NCI-H1417 (cell line): ENCODE measurements at places on chromosomes 4 and X.

- no peak for DNase-seq
Observed at GRCh38 chr4:159158985-159159384, 56.1 kb downstream of the RAPGEF2 start.

GRCh38 chrX:16772460-16772859 lies 13.8 kb upstream of the TXLNG start:
- no peak for DNase-seq

DNA sequence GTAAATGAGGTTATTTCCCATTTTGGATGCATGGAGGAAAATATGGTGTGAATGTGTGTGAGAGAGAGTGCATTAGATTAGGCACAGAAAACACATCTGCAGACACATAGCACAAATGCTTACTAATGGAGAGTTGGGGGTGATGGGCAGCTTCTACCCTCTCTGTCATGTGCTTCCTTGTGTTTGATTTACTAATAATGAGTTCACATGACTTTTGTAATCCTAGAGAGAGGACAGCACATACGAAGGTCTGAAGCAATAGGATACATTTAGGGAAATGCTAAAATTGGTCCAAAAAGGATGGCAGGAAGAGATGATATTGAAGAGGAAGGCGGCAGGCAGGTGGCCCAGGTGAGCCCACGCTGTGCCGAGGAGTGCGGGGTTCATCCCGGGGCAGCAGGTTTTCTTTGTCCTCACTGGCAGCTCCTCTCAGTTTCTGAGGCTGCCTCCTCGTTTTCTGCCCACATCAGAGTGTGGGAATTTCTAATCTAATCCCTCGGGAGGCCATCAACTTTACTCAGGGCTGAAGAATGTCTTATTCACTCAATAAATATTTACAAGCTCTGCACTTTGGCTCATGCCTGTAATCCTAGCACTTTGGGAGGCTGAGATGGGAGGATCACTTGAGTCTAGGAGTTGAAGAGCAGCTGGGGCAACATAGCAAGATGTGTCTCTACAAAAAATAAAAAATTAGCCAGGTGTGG lies 15.9 kb upstream of the MAP9 start:
- no peak for DNase-seq

- no peak for DNase-seq
Observed at GRCh38 chr4:76958891-76959290, 9.3 kb downstream of the SEPTIN11 start.

DNA sequence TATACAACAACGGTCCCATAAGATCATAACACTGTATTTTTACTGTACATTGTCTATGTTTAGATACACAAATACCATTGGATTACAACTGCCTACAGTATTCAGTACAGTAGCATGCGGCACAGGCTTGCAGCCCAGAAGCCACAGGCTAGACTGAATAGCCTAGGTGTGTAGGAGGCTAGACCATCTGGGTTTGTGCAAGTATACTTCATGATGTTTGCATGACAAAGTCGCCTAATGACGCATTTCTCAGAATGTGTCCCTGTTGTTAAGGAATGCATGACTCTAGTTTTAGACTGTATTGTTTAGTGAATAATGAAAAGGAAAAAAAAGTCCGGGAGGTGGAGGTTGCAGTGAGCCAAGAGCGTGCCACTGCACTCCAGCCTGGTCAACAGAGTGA lies 56.5 kb upstream of the C4orf50 start:
- DNase-seq, result no peak

- no peak for DNase-seq
Observed at GRCh38 chrX:119736206-119736764, 22.1 kb upstream of the SOWAHD start.

DNA sequence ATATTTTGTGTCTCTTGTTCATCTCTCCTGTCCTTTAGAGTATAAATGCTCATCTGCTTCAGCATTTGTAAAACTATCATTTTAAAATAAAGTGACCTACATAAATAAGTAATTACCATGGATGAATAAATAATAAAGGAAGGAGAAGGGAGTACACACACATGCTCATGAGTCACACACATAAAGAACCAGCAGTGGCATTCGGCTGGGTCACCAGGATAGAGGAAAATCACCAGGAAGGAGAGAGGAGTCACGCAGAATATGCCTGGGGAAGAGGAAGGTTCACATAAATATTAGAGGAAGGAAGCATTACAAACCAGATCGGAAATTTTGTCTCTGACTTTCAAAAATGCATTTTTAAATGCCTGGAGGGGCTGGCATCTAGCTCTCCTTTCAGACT lies 38.5 kb upstream of the MED14 start:
- DNase-seq, result no peak

- peak; percentile 11 for DNase-seq
Observed at GRCh38 chr4:146959692-146960091, 14.0 kb upstream of the TTC29 start.

DNA sequence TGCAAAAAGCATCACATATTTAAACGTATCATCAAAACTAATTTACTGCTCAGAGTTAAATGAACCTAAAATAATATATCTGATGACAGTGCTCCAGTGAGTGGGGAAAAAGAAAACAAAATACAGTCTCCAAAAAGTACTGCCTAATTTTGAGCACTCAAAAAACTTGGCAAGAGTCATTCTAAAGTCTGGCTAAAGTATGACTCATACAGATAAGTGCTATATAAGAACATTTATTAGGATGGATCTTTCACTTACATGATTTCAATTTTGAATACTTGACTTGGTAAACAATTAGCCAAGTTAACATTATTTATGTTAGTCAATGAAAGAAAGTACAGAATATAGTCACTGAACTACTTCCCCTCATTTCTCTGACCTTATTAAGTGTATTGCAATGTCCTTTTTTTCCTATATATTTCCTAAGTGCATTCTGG lies 27.2 kb downstream of the FBXO8 start:
- no peak for DNase-seq

DNA sequence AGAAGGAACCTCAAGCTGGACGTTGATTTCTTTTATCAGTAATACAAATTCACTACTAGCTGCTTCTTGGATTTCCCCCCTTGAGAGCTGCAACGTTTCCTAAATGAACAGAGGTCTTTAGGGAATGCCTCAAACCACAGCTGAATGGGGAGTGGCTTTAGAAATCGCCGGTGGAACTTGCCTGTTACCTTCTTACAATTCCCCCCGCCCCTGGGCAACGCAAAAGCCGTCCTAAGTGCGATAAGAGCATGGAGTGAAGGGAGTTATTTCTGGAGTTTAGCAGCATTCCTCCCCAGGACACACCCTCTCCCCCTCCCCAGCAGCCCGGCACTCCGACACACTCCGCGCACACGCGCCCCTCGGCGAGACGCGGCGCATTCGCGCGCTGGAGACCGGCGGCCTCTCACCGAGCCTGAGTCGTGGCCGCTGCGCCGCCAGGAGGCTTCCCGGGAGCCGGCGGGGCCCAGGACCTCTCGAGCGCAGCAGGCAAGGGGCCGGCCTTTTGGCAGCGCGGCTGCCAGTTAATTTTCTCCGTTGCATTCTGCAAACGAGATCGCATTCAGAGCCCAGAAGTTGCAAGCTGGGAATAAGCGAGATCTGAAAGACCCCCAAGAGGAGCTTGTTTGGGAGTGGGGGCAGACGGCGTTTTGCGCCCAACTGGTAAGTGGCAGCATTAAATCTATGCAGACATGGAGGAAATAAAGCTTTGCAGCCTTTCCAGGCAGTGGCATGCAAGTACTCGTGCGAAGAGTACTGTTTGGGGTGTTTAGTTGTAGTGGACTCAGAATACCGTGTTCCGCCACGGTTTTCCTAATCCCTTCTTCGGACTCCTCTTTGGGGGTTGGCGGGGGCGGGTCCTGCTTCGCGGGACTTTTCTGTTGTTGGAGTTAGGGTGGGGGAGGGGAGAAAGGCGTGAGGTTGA lies 134.7 kb downstream of the PALLD start:
- DNase-seq, result peak; percentile 77

DNA sequence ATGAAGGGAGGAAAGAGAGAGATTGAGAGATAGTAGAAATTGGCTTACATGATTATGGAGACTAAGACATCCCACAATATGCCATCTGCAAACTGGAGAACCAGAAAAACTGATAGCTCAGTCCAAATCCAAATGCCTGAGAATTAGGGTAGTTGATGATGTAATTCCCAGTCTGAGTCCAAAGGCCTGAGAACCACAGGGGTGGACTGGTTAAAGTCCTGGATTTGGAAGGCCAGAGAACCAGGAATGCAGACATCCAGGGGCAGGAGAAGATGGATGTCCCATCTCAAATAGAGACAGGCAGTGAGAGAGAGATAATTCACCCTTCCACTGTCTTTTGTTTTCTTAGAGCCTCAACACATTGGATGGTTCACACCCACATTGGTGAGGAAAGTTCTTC lies 345.7 kb upstream of the SPANXN4 start:
- no peak for DNase-seq

GRCh38 chr4:5650040-5650439 lies 58.3 kb downstream of the EVC2 start:
- no peak for DNase-seq

DNA sequence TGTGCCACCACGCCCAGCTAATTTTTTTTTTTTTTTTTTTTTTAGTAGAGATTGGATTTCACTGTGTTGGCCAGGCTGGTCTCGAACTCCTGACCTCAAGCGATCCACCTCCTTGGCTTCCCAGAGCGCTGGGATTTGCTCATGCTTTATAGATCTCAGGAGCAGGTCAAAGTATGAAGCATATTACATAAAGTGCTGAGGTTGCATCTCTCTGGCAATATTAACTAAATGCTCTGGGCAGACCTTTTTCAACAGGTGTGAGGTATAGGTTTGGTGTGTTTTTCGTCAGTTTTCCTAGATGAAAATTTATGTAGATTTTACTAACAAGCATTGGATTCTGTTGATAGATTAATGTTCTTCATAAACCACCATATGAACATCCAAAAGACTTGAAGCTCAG lies 19.3 kb upstream of the GCNA start:
- DNase-seq, result no peak

GRCh38 chrX:32525234-32525633 lies 686.1 kb downstream of the DMD start:
- no peak for DNase-seq

DNA sequence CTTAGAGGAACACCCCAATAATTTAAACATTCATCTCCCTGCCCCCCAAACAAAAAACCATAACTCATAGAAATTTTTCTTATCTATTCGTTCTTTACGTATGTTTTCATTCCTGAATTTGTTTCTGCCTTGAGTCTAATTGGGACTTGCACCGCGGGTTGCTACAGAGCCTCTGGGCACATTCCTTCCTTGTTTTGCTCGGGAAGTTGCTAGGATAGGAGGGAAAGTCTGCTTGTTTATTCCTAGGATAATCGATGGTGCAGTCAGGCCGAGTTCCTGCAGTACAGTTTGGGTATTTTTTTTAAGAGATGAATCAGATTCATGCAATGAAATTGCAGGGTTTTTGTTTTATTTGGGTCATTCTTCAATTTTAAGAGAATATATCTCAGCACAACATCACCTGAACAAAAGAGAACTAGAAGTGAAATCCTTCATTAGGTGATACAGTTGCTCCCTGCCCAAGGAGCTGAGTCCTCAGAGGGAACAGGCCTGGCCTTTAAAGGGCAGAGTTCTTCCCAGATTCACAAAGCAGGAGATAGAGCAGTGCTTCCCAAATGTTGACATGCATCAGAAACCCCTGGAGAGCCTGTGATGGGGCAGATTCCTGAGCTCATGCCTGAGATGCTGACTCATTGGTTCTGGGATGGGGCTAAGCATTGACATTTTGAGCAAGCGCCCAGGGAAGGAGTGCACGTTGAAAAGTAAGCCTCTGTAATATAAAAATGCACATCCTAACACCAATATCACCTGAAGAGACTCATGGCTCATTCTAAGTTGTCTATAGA lies 114.9 kb upstream of the FAM9B start:
- no peak for DNase-seq

- no peak for DNase-seq
Observed at GRCh38 chrX:16851421-16851820, 18.7 kb downstream of the RBBP7 start.

DNA sequence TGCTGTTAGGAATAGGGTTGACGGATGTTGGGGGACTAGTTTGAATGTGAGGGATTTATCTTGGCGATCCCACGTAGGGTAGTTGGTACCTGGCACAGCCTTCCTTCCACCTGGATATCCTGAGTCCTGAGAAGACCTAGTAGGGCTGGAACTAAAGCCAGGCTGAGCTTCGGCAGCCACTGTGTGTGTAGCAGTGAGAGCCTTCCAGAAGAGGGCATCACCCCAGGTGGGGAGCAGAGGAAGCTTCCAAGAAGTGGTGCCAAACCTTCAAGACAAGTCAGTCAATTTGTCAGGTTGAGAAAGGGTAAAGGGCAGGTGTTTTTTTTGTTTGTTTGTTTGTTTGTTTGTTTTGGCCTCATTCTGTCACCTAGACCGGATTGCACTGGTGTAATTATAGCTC lies 1.2 kb upstream of the FGFBP2 start:
- DNase-seq, result no peak

- no peak for DNase-seq
Observed at GRCh38 chr4:187436251-187436650, 559.3 kb upstream of the ZFP42 start.

DNA sequence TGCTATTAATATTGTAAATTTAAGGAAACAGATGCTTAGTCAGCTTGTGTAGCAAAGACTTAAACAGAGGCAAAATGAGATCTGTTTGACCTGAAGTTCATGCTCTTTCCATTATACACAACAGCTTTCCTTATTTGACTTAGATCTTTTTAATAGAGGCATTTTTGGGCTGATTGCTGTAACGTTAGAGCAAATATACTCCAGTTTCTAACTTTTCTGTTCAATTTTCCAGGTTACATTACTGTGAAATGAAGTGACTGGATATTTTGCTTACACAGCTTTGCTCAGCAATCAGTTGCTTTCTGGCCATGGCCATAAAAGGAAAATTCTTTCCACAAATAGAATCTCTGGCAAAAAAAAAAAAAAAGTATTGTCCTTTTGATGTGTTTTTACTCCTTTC lies 146.2 kb downstream of the PCDH7 start:
- no peak for DNase-seq

GRCh38 chrX:64439551-64439950 lies 44.3 kb upstream of the MTMR8 start:
- no peak for DNase-seq

- no peak for DNase-seq
Observed at GRCh38 chr4:149630064-149630463, 185.6 kb downstream of the IQCM start.

DNA sequence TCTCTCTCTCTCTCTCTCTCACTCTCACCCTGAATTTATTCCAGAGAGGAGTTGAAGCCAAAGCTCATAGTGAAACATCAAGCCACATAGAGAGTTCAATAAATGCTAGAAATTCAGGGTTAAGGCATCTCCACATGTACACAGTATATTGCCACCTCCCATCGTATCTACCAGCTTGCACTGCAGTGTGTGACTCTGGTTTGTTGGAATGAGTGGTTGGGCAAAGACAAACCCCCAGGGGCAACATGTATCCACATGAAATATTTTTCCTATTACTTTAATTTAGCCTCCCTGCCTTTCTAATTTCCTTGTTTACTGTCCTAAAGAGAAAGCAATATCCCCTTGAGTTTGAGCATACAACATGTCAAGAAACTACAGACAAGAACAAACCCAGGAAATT lies 247.3 kb downstream of the SPATA18 start:
- no peak for DNase-seq

DNA sequence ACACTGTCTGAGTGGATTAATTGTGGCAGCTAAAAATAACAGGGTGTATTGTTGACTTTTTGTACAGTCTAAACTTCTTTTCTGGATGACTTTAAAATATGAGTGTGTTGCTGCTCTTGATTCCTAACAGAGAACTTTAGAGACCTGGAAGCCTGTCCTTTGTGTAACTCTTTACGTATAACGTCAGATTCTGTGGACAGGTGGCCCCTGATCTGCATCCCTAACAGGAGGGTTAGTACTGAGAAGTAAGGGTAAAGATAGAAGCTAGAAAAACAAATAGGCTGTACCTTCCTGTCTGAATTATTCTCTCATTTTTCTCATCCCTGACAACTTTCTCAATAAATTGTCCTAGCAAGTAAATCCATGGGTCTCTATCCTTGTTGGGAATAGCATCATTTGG lies 105.7 kb upstream of the LIMCH1 start:
- no peak for DNase-seq
